ENCODE measurements at places on chromosomes 6 and 20.

DNA sequence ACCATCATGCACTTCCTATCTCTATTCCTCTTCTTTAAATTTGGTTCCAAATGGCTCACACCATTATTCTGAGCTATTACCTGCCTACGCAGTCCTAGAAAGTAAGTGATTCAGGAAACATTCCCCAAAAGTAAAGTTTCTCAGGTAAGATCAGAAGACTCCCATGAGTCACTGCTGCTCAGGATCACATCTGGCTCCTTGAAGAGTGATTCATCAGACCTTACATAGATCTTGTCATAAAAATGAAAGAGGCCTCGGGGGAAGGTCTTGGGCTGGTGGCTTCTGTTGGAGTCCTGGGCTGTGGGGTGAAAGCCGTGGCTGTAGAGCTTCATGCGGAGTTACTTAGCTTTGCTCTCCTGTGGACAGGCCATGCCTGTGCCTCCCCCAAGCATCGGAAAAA lies 35.9 kb downstream of the PLG start:
- DNase-seq, result no peak

DNA sequence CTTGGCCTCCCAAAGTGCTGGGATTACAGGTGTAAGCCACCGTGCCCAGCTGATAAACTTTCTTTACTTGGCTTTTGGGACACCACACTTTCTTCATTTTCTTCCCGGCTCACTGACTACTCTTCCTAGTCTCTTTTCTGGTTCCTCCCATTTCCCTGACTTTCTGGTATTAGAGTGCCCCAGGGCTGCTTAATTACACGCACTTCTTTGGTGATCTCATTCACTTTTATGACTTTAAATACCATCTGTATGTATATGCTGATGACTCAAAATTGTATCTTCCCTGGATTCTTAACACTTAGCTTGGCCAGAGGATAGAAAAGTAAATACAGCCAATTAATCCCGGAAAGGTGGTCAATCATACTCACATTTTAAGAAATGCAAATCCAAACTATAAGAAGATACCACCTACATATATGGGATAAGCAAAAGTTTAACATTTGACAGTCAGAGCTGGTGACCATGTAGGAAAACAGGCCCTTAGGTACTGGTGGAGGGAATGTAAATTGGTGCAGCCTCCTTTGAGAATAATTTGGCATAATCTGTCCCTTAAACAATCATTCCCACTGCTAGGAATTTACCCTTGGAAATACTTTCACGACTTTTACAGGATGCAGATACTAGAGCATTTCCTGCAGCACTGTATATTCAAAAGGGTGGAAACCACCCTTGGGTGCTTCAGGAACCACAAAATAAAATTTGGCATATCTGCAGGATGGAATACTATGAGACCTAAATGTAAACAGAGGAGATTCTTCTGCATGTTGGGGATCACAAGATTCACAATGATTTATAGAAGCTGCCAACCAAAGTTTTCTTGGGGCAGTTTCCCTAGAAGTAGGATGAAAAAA lies 9.4 kb upstream of the NANP start:
- no peak for DNase-seq

GRCh38 chr20:17704589-17705317 lies 5.0 kb downstream of the BANF2 start:
- DNase-seq, result no peak

DNA sequence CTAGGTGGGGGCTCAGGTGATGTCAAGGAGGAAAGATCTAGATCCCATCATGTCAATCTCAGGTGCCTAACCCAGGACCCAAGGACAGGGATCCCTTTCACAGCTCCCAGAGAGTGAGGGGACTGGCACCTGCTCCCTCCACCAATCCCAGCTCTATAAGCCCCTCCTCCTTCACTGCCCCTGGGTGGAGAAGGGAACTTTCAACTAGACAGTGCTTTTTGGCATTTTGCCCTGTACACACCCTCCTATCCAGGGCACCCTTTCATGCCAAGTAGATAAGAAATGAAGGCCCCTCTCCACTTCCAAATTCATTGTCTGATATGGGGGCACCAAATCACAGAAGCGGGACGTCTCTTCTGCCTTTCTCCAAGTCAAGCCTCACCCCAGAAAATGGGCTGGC lies 61.6 kb downstream of the MDGA1 start:
- no peak for DNase-seq

DNA sequence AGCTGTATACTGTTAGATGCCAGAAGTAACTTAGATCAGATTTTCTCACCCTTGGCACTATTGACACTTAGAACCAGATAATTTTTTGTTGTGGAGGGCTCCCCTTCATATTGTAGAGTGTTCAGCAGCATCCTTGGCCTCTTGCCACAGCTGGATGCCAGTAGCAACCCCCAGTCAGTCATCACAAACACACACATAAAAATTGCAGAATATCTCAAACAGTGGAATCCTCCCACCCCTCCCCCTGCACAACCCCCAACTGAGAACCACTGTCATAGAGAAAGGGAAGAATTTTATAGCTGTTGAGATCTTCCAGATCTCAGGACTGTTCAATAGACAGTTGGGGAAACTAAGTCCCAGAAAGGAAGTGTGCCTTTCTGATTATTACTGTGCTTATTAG lies 81.2 kb upstream of the VSTM2L start:
- no peak for DNase-seq

DNA sequence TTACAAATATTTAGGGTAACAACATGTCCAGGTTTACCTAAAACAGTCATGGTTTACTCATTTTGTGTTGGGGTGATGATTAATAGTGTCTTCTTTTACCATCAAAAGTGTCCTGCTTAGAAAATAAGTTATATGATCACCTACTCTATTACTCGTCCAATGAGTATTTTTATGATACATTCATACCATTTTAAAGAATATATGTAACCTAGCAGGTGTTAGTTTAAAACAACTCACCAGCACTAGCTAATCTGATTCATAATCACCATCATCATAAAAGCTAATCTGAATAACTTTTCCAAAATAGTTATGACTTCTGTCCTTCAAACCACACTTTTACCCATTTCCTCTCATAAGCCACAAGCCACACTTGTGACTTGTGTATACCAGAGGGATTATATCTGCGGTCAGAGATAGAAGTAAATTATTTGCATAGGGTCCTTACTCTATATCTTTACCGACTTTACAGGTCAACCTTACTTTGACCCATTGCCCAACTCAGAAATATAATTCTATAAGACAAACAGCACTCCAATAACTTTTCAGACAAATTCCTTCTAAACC lies 33.3 kb upstream of the NRN1 start:
- no peak for DNase-seq

DNA sequence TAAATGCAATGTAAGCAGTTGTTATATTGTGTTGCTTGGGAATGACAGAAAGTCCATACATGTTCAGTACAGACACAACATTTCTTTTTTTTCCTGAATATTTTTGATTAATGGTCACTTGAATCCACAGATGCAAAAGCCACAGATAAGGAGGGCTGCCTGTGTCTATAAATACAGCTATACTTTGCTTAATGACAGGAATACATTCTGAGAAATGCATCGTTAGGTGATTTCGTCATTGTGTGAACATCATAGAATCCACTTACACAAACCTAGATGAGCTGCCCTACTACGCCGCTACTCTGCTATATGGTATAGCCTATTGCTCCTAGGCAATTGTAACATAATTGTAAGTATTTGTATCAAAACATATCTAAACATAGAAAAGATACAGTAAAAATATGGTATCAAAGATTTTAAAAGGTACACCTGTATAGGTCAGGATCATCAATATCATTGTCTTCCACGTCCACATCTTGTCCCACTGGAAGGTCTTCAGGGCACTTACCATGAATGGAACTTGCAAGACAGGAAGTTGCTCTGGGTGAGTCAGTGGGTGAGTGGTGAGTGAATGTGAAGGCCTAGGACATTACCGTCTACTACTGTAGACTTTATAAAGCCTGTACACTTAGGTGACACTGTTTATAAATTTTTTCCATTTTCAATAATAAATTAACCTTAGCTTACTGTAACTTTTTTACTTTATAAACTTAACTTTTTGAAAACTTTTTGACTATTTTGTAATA lies 27.9 kb upstream of the POPDC3 start:
- DNase-seq, result no peak

DNA sequence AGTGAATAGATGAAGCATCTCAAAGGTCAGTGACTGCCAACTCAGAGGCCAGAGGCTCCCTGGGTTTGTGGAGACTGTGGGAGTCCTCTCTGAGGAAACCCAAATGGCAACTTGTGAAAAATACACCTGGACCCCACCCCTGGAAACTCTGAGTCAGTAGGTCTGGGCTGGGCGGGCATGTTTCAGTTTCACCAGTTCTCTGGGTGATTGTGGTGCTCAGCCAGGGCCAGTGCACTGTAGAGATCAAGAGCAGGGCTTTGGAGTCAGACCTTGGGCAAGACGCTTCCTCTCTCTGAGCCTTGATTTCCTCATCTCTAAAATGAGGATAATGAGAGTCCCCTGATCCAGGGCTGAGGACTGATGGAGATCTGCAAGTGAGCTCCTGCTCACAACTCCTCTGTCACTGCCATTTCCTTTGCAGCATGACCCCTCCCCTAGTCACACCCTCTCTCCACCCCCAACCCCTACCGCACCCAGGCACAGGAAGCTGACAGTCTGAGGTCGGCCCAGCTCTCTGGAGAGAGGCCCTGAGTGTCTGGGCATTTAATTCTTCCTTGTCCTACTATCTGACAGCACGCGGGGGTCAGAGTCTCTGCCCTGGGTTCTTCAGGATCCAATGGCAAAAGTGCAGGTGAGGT lies 5.1 kb downstream of the DEF6 start:
- DNase-seq, result no peak

DNA sequence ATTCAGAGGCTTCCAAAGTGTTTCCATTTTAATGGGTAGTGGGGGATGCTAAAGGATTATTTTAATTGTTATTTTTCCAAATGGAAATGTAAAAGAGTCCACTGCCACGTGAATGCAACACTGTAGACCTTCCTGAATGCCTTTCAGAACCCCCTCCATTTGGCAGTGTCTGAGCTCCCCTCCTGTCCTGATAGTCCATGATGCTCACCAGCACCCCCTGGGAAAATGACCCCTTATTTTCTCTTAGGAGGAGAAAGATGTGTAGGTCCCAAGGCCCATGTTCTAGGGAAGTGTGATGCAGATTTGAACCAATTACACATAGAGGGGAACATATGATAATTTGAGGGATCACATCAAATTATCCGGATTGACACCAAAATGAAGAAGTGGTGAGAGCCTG lies 46.8 kb upstream of the SH3BGRL2 start:
- no peak for DNase-seq

- DNase-seq, result no peak
Measured at GRCh38 chr6:79604583-79605037, 26.5 kb upstream of the SH3BGRL2 start.

- DNase-seq, result no peak
Measured at GRCh38 chr6:43705996-43706395, 18.4 kb upstream of the MRPS18A start.

DNA sequence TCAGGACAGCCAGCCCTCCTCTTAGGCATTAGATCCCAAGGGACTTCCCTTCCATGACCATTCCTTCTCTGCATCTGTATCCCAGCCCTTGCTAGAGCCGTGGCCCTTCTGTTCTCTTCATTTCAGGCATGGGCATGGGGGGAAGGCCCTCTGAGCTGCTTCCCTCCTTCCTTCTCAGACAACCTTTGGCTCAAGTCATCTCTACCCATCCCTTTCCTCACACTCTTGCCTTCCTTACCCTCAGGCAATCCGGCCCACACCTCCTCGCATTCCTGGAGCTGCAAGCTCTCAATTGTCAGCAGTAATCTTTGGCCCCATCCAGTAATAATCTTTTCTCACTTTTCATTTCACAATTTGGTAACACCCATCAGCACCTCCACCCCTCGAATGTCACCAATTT lies 426.9 kb upstream of the JARID2 start:
- DNase-seq, result no peak
